ENCODE measurements at places on chromosomes 1 and 21.

DNA sequence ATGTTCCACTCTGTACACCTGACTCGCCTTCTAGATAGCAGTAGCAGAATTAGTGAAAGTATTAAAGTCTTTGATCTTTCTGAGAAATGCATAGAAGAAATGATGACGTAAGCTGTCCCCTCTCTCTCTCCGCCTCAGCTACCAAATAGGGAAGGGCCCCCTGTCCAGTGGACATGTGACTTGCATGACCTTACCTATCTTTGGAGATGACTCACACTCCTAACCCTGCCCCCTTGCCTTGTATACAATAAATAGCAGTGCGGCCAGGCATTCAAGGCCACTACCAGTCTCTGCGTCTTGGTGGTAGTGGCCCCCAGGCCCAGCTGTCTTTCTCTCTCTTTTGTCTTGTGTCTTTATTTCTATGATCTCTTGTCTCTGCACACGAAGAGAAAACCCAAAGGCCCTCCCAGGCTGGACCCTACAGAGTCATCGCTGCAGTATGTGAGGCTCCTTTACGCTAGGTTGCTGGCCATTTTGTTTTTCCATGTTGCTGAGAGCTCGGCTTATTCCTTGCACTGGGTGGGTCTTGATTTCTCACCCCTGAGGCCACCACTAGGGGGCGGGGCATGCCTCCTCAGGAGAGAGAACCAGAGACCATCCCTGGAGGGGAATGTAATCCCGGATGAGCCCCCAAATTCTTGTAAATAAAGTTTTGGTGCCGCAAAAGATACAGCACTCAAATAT, 16.0 kb upstream of the ZBTB8B start:
- DNase-seq = no peak

- DNase-seq = no peak
Measured at GRCh38 chr1:214698559-214698958, 95.6 kb downstream of the CENPF start.

DNA sequence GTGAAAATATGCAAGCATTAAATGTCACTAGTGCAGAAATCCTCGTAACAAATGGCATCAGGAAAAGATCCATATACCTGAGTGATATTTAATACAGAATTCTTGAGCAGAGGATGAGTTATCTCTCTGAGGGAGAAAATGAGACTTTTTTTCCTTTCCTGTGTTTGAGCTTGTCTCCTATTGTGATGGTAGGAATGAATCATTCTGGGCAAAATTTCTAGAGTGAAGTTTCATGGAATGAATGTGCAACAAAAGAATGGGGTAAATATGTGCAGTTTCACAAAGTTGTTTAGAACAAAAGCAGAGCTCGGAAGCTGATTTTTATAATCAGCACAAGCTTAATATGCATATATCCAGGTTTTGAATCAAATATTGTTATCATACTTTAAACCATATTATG, 4.6 kb downstream of the CTPS1 start:
- no peak for DNase-seq

DNA sequence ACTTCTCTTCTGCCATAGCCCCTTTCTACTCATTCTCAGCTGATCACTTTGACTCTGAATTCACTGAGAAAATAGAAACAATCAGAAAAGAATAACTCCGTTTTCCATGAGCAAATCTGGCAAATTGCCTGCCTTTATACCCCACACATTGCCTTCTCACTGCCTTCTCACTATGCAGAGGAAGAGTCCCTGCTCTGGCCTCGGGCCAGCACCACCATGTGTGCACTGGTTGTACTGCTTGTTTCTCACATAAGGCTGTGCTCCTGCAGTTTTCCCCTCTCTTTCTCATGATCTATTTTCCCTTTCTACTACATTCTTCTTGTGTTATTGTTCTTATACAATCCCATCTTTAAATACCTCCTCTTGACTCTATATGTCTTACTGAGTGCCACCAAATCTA, 2.3 kb upstream of the HMGCS2 start:
- no peak for DNase-seq

DNA sequence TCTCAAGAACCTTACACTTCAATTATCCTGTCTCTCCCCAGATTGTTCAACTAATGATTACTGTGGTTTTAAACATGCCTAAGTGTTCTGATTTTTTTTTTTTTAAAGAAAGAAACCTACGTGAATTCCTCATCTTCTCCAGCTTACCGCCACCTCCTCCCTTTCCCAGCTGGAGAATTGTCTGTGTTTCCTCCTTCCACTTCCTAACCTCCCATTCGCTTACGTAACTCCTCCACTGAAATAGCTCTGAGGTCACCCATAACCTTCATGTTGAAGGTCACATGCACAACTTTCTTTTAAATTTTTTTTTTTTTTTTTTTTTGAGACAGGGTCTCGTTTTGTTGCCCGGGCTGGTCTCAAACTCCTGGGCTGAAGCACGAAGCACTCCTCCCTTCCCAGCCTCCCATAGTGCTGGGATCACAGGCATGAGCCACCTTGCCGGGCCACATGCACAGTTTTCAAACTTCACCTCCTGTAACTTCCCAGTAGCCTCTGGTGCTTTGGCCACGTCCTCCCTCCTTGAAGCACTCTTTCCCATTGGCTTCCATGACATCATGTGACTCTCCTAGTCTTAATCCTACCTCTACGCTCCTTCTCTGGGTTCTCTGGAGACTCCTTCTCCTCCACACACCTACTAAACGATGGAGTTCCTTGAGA, 9.8 kb upstream of the CAPZB start:
- DNase-seq = no peak

DNA sequence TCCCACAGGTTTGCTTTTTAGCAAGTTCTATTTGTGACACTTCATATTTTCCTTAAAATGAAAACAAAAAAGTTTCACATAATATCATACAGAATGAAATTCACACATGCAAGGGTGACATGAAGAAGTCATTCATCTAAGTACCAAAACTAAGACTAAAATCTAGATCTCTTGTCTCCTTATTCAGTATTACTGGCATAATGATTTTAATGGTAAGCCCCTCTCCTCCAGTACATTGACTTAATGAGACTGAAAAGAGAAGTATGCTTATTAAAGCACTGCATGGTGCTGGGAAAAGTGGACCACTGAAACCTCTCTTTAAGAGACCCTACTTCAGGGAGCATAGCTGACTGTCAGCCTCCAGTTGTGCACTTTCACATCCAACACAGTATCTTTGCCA, 99.5 kb downstream of the NEGR1 start:
- no peak for DNase-seq

DNA sequence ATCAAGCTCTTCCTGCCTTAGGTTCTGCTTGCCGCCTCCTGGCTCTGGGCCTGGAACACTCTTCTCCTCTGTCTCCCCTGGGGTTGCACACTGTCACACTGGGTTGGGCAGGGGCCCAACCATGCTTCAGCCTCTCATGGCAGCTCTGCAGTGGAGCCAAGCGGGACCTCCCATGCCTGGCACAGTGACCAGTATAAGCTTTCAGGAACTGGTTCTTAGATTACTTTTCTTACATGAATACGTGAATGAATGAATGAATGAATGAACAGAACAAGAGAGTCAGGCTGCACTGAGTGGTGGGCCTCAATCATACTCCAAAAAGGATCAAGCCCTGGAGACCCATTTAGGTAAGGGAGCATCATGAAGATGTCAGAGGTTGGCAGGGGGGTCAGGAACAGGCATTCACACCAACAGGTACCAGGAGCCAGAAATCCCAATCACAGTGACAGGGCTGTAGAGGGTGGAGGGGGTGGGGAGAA, 30.8 kb upstream of the TMEM125 start:
- no peak for DNase-seq

GRCh38 chr1:228976316-228976715, 241.0 kb downstream of the RHOU start:
- no peak for DNase-seq

DNA sequence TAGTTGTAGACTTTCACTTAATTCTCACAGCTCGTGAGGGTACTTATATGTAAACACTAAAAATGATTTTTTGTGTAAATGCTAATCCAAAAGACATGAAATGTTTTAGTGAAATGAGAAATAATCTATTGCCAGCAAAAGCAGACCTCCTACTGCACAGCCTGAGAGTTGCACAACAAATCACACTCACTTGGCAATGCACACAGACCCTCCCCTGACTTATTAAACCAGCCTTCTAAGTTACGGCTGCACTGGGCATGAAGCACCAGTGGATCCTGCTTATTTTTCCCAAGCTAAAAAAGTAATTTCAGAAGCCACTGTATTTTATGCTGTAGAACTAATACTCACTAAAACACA, 10.3 kb downstream of the ERRFI1 start:
- no peak for DNase-seq

DNA sequence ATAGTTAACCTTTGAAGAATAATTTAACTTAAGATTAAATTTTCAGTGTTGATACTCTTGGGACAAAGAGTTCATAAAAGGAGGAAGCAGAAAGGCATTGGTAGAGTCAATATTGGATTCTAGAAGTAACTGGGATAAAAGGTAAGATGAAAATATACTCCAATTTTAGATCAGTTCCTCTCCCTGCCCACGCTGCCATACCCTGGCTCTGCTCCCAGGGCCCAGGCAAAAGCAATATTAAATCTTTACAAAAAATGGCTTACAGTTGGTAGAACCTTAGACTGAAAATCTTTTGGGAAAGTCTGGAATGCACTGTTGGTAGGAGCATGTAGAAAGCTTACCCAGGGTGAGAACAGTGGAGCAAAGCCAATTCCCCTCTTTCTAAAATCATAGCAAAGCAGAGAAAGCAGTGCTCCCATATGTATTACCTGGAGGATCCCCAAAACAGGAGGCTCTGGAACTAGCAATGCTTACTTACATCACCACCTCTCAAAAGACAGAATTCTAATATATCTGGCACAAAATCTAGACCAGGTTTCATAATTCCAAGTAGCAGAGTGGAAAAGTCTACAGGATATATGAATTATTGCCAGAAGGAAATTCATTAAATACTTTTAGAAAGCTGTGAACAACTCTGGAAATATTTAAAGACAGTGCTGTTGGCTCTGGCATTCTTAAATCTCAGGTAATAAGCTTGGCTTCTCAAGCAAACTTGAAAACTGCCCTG, 24.5 kb downstream of the KIAA0319L start:
- no peak for DNase-seq

GRCh38 chr1:21590934-21591333, 78.2 kb downstream of the RAP1GAP start:
- DNase-seq = no peak

- no peak for DNase-seq
Measured at GRCh38 chr1:4362314-4363044, 291.9 kb upstream of the AJAP1 start.

DNA sequence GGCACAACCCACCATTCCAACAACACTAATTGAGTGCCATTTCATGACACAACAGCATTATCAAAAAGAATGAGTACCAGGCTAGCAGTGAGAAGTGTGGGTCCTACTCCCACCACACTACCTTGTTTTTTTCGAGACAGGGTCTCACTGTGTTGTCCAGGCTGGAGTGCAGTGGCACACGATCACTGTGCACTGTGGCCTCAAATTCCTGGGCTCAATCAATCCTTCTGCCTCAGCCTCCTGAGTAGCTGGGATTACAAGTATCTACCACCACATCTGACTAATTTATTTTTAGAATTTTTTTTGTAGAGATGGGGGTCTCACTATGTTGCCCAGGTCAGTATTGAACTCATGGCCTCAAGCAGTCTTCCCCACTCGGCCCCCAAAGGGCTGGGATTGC, 30.7 kb downstream of the CD247 start:
- no peak for DNase-seq

DNA sequence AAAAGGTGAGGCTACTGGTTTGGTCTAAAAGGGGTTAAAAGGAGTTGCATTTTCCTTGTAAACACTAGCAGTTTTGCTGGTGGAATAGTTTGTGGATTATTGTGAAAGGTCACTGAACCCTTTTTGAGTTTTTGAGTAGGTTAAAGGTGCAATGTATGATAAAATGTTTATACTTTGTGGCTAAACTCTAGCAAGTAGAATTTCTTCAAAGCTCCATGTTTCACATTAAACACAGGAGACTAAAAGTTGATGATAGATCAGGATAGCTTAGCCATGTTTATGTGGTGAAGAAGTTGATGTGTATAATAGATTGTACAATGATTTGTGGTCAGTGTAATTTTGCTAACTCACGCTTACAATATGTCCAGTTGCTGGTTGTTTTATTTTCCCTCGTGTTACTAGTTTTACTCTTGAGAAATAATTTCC, 13.1 kb downstream of the ZNF326 start:
- DNase-seq = no peak

GRCh38 chr1:161199506-161200139, 769 bp upstream of the ADAMTS4 start:
- DNase-seq = no peak

DNA sequence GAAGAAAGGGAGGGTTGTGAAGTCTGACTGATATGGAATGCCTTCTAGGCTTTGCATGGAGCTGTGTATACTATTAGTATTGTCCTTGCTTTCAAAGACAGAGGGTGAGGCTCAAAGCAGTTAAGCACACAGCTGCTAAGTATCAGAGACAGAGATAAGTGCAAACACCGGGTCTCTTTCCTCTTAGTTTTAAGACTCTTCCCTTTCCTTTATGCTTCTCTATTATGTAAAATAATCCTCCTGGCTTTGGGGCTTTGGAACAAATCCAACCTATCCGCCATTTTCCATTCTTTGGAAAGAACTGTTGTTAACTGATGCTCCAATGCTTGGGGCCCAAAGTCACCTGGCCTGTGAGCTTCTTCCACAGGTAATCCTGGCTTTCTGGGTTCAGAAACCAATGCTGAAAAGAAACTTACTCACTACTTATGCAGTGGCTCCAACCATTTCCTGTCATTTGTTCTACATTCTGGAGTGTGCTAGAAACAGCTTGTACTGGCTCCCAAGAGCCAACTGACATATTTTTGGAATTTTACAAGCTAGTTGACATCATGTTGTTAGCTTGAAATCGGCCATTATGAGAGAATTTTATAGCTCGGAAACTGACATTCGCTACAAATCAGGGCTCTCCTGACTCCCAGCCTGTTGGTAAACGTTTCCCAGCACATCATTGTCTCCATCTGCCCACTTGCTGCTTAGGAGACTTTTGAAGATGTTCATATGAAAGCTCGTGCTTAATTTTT, 67.5 kb downstream of the DNTTIP2 start:
- no peak for DNase-seq

- no peak for DNase-seq
Measured at GRCh38 chr1:244815600-244816099, 19.8 kb upstream of the COX20 start.

DNA sequence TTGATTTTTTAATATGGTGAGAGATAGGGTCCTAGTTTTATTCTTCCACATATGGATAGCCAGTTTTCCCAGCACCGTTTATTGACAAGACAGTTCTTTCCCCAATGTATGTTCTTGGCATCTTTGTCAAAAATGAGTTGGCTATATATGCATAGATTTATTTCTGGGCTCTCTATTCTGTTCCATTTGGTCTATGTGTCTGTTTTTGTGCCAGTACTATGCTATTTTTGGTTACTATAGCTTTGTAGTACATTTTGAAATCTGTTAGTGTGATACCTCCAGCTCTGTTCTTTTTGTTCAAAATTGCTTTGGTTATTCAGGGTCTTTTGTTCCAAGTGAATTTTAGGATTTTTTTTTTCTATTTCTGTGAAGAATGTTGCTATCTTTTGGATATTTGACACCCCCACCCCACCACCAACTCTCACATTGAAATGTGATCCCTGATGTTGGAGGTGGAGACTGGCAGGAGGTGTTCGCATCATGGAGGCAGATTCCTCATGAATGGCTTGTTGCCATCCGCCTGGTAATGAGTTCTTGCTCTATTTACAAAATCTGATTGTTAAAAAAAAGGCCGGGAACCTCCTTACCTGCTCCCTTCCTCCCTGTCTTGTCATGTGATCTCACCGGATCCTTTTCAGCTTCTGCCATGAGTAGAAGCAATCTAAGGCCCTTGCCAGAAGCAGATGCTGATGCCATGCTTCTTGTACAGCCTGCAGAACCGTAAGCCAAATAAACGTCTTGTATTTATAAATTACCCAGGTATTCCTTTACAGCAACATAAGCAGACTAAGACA, 54.8 kb upstream of the KRTAP19-8 start:
- DNase-seq = no peak
